Cerebellar nuclear complex (tissue), 1 donor: ENCODE measurements at places on chromosomes 5 and 9.

DNA sequence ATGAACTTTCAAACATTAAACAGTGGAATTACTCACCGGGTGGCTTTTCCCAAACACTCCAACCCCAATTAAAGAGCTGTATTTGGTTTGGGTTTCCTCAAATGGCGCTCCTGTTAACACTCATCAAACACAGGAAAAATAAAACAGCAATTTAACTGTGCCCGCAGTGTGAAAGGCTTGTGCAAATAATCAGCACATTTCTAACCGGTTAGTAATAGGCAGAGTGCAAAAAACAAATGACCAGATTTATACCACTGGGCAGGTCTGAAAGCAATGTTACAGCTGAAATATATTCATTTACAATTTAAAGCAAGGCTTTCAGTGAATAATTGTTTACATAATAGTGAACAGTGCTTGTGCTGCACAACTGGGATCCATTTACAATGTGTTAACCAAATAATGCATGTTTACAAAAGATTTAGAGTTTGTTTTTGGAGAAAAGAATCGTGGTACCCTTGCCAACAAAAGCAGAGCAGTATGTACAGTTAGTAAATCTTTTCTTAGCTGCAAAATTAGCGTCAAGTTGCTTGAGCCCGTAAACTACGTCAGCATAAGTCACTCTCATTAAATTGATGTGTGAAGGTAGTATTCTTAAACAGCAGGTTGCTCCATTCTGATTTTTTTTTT, 662.9 kb upstream of the ZNF608 start:
- DNase-seq = no peak

- no peak for DNase-seq
Measured at GRCh38 chr5:119078071-119078846, 7.4 kb downstream of the DMXL1 start.

DNA sequence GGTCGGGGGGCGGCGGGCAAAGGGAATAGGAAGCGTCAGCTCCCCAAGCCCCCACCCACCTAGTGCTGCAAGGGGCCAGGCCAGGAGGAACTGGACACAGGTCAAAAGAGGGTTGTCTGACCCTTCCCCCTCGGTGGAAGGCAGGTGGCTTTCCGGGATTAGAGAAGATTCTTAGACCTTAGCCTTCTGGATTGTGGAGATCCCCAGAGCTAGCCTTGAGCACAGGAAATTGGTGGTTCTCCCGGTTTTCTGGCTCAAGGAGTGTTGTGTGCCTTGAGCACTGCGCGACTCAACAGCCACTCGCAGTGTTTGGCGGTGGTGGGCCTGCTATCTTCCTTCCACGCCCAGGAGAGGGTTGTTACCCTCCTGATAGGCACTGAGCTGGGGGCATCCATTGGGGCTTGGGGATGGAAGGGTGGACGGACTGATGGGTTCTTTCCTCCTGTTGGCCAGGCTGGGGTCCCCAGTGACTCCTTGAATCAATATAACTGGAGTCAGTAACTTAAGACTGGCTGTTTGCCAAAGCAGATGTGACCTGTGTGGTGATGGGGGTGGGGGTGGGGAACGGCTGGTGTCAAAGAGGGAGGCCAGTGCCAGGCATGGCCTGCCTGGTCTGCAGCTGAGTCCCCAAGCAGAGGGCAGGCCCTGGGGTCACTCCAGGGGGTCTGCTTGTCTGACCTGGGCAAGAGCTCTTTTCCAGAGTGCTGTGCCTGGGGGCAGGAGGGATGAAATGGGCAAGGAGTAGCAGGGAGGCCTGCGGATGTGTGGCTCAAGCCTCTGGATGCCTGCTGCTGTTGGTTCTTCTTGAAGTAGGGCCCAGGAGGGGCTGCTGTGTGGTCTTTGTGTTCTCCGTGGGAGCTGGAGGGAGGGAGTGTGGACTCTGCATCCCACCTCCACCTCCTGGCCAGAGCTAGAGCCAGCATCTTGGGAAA, 2.1 kb downstream of the FGF18 start:
- DNase-seq = no peak

DNA sequence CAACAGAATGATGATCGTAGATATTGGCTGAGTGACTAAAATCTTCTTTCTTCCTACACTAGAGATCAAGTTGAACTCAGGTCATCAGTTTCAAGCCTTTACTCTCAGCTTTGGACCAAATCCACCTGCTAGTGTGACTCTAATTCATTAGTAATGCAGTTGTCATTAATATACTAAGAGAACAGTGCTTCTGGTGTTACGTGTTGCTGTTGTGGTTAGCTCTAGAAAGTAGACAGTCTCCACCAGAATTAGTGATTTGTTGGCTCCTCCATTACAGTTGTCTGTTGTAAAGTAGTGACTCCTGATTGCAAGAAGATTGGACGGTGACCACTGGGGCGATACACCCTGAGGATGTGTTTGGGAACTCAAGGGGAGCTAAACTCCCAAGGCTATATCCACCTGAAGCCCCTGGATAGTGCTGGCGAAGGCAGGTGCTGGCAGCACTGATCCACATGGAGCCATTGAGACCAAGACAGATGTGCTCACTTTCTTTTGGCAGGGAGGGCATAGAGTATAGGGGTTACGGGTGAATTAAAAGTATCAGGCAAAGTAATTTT, 3.1 kb downstream of the CAMK4 start:
- DNase-seq = no peak

GRCh38 chr5:96721351-96721977, 59.3 kb downstream of the CAST start:
- DNase-seq = no peak
